ENCODE measurements at places on chromosomes 4 and X.

DNA sequence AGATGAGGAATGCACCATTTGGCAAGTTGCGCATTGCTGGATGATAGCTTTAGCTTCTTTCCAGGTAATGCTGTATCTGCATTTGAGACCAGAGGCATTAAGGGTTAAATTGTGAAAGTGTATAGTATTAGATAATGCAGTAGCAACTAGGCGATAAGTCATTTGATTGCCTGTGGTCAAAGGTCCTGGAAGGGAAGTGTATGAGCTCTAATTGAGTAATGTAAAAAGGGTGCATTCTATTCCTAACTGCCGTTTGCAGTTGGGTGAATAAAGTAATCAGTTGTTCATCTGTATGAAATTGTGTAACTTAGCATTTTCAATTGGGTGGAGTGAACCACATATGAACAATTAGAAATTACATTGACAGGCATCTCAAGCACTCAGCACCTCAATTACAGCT lies 54.5 kb upstream of the WDR1 start:
- DNase-seq: no peak

DNA sequence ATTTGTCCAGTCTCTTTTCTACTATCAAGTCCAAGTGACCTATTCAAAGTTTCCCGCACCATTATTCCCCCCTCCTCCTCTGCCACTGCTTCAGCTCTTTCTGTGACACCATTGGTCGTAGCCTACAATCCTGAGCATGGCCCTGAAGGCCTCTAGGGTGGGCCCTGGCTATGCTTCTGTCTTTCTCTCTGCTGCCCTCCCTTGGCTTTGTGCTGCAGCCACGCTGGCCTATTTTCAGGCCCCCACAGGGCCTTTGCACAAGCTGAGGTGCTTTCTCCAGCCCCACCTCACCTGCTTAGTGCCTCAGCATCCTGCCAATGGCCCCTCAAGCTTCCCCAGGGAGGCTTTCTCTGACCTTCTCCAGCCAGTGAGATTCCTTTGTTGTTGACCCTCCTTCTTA lies 156.5 kb downstream of the NHS start:
- DNase-seq: no peak

DNA sequence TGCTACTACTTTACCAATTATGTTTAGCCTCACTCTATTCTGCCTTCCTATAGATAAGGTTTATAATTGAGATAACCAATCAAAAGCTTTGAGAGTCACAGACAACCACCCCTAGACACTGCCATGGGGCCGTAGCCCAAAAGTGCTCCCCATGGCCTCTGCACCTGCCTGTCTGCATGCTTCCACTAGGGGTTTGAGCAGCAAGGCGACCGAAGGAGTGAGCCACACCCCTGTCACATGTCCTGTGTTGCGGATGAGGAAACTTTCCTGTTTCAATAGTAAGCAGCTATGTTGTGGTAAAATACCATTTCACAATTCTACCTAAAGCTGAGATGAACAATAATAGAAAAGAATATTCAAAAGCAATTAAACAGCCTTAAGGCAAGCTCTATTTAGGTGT lies 856.0 kb upstream of the FRG1 start:
- no peak for DNase-seq

GRCh38 chr4:61992351-61992750 lies 792.2 kb downstream of the ADGRL3 start:
- no peak for DNase-seq

- no peak for DNase-seq
These were observed 25.1 kb downstream of the FHDC1 start for GRCh38 chr4:152961014-152961772.

GRCh38 chr4:113971706-113972360 lies 7.6 kb downstream of the ARSJ start:
- no peak for DNase-seq

DNA sequence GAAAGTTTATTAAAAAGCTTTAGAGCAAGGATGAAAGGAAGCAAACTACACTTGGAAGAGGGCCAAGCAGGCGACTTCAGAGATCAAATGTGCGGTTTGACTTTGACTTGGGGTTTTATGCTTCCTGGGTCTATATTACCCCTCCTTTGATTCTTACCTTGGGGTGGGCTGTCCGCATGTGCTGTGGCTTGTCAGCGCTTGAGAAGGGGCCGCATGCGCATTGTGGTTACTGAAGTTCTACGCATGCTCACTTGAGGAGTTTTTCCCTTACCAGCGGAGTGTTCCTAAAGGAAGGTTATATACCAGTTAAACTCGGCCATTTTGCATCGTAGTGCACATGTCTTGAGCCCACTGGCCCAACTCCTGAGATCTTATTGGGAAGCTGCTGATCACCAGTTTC lies 9.9 kb downstream of the ZNF157 start:
- no peak for DNase-seq

- DNase-seq: no peak
These were observed 686.1 kb downstream of the DMD start for GRCh38 chrX:32525234-32525633.

DNA sequence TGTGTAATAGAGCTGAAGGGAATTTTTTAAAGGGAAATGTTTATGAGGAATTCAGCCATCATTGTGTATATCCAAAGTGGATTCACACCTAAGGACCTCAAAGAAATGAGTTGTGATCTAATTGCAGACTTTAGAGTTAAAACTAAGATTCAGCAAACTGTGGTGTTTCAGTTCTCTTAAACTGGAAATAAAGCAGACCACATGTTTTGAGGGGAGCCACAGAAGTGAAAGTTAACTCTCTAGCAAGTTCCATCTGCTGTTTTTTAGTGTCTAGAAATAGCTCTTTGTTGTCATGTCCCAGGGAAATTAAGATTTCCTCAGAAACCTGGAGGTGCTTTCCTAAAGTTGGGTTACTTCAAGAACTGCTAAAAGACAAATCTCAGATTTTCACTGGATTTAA lies 97.3 kb upstream of the DDX3X start:
- no peak for DNase-seq

- no peak for DNase-seq
These were observed 143.4 kb downstream of the TMEM144 start for GRCh38 chr4:158353541-158354304.

DNA sequence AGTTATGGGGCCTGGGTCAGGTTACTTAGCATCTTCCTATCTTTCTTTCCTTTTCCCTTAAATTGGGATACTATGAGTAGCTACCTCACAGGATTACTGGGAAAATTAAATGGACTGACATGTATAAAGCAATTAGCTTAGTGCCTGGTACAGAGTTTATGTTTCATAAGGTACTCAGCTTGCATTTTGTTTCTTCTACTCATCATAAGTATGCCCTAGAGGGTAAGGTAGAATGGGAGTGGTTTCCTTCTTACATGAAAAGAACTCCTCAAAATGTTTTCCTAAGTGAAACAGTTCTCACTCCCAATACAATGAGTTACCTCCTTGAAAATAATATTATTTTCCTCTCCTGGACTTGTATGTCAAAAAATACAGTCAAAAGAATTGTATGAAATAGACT lies 75.7 kb downstream of the NPFFR2 start:
- no peak for DNase-seq

GRCh38 chr4:64715741-64716140 lies 306.5 kb upstream of the TECRL start:
- no peak for DNase-seq

DNA sequence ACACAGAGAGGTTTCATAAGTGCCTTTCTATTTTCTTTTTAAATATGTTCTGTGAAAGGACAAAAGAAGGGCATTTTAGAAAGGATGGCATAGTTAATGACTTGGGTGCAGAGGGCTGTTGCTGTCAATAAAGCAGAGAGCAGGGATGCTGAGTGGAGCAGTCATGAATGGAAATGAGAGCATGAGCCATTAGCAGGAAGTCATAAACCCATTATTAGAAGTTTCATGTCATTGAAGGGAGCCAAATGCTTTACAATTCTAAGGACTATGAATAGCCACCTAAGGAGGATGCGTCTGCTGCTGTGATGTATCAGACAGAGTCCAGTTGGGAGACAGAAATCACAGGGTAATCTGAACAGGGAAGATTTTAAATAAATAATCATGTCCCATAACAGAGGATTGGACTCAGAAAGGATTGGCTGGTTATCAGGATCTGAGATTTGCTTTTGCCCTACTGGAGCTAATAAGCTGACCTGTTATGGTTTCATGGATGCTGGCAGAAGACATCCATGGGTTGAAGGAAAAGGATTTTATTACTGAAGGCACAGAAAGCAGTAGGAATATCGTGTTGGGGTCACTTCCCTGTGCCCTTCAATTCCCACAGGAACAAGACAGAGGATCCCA lies 47.5 kb upstream of the WDR19 start:
- no peak for DNase-seq

DNA sequence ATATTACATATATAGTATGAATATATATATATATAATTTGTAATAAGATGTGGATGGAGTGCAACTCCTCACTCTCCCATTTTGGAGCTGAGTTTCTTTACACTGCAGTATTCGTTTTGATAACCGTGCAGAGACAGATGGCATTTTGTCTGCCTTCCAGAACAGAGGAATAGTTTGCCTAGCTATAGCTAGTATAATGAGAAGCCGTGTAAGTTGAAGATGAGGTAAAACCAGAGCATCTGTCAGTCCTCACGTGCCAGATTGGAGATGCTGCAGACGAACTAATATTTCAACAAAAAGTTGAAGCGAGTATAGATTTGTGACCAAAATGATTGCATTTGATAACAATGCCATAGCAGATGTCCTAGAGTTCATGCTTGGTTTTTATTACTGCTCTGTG lies 180.6 kb downstream of the FMR1NB start:
- DNase-seq: no peak

- DNase-seq: no peak
These were observed 541 bp downstream of the AIMP1 start for GRCh38 chr4:106316773-106317409.

DNA sequence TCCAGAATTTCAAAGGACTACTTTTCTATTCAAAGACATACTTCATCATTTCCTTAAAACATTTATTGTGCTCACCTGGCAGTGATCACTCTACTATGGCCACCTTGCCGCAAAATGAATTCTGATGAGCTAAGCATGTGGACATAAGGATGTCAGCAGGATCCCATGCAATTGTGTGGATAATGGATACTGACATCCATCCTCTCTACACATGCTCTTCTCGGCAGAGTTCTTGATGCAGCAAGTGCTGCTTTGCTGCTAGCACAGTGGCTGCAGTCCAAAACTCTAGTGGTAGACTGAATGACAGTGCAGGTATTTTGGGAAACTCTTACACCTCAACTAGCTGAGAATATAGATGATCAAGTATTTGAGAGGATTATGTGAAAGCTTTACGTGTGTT lies 168.0 kb downstream of the BANK1 start:
- DNase-seq: no peak

- DNase-seq: no peak
These were observed 117.8 kb downstream of the UCHL1 start for GRCh38 chr4:41374490-41374889.

DNA sequence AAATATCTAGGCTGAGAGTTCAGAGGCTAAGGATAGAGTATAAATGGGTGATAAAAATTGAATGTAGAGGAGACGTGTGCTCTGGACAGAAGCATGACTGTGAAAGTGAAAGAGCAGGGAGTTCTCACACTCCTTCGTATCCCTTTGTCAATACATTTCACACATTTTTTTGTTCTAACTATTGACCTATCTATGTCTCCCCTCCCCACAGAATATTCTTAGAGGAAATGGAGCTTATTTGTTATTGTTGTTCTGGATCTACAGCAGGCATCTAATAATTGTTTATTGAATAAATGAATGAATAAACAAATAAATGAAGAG lies 57.6 kb downstream of the ENPEP start:
- DNase-seq: no peak

GRCh38 chrX:19540076-19540475 lies 24.8 kb upstream of the MAP3K15 start:
- DNase-seq: no peak

DNA sequence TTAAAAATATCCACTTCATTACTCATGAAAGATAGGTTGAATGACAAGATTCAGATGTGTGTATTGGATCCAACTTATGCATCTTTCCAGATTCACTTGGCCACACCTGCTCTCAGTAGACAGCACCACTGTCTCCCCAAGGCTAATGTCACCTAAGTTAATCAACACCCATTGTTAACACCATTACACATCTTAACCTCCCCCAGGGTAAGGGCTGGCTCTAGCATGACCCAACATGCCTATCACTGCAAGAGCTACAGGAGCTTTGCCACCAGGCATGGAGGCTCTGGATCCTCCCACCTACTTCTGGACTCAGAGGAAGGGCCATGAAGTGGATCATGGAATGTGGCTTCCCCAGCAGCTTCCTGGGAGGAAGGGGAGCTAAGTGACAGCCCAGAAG lies 32.8 kb upstream of the LSM6 start:
- no peak for DNase-seq

DNA sequence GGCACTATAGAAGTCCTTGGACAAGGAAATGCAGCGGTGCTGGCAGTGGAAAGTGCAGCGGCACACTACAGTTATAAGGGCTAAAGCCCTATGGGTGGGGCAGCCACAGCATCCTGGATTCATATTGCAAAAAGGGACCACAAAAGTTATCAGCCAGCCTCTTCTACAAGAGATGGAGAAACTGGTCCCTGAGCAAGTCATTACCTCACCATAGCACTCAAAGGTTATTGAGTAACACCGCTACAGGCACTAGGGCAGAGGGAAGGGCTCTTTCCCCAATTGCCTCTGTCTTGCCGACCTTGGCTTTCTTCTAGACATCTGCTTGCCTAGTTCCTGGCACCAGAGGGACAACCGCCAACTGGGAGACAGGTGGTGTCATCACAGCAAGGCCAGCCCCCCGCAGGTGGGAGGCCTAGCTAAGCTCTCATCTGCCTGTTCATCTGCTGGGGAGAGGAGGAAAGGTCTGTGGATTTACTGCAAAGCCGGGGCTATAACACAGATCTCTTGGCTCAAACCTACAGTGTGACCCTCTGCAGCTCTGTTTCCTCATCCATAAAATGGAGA lies 600.0 kb downstream of the BCOR start:
- no peak for DNase-seq

Measured in HuH-7.5 (cell line).